Glutamatergic neuron (in vitro differentiated cells): ENCODE measurements at places on chromosomes 3 and 15. TPM values are rescaled to one million over a fixed set of nuclear protein-coding genes. Genes with fewer than 3 reads are reported as not detected.
A peak's percentile ranks its signal among the peaks of the same experiment; 100 is the strongest.

The KBTBD8 gene
- 8.6 TPM for total RNA-seq

The TRAK1 gene
- 308 TPM for total RNA-seq

The ZNF662 gene
- 16.3 TPM for total RNA-seq

The CACNA2D3 gene
- total RNA-seq, result 10.0 TPM

The GASK1A gene
- total RNA-seq, result not detected

The ZPLD1 gene
- not detected for total RNA-seq

The CLDN16 gene
- total RNA-seq, result not detected

DNA sequence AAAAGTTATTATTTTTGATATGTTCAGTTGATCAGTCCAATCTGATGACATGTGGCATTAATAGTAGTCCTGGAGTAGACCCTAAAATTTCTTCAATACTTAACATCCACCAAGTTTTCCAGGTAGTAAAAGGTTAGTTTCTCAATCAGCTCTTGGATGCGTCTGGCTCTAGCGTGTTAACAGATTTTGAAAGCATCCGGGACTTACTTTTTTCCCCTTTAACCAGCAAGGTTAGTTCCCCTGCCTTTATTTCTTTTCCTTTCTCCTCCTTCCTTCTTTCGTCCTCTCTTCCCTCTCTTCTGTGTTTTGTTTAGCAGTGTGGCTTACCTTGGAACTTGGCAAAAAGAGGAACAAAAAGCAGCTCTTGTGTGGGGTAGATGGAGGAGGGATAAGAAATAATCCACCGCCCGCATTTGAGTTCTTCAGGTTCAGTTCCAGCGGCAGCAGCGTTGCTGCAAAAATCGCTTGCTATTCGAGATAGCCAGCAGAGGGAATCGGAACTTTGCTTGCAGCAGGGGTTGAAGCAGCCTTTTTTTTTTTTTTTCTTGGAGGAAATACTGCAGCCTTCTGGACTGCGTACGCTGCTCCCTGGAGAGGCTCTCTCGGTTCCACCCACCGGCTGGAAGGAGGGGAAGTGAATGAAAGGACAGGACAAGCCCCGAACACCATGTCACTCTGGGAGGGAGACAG, at the start of gene RBMS3:
Gene RBMS3, plus strand, starts transcription at position 668 of the 690 bp plus-strand sequence.
- DNase-seq, result peak; percentile 78

GRCh38 chr15:51265037-51265555, 73.3 kb downstream of the CYP19A1 start:
- no peak for DNase-seq

GRCh38 chr15:46861796-46862195, 855.5 kb upstream of the SEMA6D start:
- DNase-seq, result no peak

GRCh38 chr15:93274257-93274656, 185.2 kb upstream of the RGMA start:
- DNase-seq, result no peak

GRCh38 chr3:64741341-64741740, 53.5 kb upstream of the ADAMTS9 start:
- DNase-seq, result no peak

DNA sequence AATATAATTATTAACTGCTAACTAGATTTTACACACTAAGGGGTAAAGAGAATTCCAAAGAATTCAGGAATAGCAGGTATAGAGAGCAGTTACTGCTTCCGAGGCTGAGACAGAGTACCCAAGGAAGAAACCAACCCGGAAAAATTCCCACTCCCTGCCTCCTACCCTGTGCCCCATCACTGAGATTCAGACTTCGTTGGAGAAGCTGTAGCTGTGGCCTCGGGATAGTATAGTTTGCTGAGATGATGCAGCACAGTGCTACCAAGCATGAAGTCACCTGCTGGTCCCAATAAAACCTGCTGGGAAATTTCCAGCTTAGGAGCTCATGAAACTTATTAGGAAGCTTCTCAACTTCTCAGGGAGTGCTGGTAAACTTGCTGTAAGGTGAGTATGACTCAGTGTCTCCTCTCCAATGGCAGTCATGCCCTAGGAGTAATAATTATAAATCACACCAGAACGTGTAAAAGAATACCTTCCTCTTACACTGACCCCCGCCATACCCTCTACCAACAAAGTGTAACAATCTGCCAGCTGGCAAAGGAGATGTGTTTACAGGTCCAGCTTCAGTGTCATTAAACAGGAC, 215.2 kb upstream of the ROBO2 start:
- DNase-seq, result no peak

GRCh38 chr15:98805434-98806274, 157.3 kb downstream of the IGF1R start:
- no peak for DNase-seq

- DNase-seq, result no peak
These were observed at the start of gene SIDT1 for GRCh38 chr3:113531826-113532697. Gene SIDT1 (plus strand): TSS chr3:113532555. CDS start chr3:113533022, 467 bp downstream.

DNA sequence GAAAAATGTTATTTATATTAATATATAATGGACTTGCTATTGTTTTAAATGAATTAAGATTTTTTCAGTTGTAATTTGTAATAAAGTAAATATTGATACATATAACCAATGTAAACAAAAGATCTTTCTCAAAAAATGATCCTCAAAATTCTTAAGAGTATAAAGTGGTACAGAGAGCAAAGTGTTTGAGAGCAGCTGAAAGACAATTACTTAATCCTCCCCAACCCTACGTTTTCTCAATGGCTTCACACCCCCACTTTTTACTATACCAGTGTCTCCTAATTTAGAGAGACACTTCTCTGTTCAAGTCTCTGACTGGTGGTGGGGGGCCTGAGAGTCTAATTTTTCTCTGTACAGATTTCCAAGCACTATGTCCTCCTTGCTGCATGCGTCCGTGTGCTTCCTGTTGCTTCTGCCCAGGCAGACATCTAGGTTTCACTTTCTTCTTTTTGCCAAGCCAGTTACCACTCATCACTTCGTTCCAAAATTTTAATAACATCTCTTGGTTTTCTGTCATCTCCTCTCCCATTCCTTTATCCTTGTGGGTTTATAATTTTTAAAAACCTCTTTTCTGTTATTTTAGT, 276.3 kb upstream of the DNAJC19 start:
- no peak for DNase-seq

DNA sequence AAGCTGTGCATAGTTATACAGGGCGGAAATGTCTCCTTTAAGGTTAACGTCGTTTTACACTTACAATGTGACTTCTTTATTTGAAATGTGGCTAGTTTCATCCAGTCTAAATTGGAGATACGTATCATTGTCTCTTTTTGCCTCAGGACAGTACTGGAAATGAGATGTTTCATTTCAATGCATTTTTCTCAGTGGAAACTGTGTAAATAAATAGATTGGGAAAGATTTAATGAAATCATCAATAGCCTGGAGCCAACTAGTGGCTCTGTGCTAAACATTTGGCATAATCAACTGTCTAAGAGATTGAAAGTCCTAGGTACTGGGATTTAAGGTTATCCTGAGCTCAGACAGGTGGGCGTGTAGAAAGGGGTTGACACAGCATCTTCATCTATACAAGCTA, 691.5 kb upstream of the CCDC54 start:
- DNase-seq, result no peak

DNA sequence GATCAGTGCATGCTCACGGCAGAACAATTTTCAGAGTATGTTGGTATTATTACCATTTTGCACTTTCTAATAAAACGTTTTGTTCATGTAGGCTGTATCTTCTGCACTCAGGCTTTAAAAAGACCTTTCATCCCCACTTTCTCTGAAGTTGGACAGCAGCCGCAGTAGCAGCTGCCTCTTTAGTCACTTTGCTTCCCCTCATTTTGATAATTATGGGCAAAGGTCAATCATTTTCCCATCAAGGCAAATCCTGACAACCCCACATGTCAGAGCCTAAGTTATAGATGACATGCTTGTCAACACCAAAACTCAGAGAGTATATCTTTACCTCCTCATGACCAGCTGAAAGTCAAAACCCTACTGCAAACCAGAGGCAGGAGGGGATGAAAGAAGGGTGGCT, 99.7 kb downstream of the ROBO2 start:
- DNase-seq, result no peak

GRCh38 chr3:110381992-110382391, 689.6 kb upstream of the NECTIN3 start:
- DNase-seq, result no peak

GRCh38 chr3:161796312-161796711, 299.7 kb downstream of the OTOL1 start:
- DNase-seq, result no peak

DNA sequence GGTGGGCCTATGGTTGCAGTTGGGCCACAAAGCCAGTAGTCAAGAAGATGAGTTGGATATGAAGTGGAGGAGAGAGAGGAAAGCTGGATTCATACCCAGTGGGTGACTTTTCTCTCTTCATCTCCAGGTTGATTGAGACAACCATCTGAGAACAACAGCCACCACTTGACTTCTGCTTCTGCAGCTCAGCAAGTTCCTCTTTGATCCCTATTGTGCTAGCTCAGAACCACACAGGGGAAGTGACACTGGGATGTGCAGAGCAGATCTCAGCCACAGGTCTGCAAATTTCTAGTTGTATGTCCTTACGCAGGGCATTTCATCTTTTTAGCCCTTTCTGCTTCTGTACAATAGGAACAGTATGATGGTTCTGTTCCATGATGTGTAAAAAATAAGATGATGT, 459.2 kb upstream of the ARRDC4 start:
- DNase-seq, result no peak

- no peak for DNase-seq
These were observed 25.2 kb downstream of the CCNL1 start for GRCh38 chr3:157134620-157135191.

DNA sequence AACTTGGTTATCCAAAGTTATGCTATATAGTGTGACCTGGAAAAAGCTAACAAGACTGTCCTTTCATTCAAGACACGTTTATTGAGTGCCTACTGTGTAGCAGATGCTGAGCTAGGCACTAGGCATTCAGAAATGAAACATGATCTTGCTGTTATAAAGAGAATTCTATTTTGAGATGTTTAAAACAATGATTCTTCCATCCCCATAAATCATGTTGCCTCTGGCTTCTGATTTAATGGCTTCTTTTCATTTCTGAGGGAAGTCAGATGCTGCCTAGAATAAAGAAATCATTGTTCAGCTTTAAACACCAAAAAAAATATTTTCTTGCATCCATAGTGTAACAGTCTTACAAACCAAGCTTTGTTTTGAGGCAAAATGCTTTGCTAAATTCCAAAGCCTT, 620.9 kb upstream of the UBE2E2 start:
- no peak for DNase-seq

DNA sequence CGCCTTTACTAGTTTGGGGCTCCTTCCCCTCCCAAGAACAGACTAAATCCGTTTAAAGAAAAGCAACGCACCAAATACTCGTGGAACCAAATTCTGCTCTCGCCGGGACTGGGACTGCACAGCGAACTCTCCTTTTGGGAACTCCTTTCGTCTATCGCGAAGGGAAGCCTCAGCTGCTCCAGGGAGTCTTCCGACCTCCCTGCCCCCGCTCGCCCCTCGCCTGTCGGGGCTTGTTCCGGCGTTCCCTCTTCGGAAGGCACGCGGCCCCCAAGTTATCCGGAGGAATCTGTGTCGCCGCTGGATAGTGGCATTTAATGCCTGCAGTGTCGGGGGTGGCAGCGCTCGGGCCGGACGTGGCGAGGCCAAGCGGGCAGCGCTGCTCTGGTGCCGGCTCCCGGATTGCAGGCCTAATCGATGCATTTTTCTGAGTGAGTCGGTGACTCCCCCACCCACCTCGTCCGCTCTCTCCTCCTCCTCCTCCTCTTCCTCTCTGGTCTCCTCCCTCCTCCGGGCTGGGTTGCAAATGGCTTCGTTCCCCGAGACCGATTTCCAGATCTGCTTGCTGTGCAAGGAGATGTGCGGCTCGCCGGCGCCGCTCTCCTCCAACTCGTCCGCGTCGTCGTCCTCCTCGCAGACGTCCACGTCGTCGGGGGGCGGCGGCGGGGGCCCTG, at the start of gene TRIM71:
Gene TRIM71, plus strand, starts transcription at position 440 of the 671 bp plus-strand sequence. Its CDS starts 84 bp downstream, at position 524.
- peak; percentile 38 for DNase-seq

DNA sequence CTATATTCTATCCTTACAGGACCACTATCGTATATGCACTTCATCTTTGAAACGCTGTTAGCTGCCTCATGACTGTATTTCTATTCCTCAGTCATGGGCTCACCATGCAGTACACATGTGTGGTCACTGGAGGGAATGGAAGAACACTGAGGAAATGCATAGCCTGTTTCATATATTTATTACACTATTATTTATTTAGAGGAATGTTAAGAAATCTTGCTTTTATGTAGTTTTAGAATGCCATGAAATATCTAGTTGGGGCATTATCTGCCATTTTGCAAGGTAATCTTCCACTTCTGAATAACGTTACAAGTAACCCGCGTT, 155.7 kb downstream of the IGF1R start:
- no peak for DNase-seq

DNA sequence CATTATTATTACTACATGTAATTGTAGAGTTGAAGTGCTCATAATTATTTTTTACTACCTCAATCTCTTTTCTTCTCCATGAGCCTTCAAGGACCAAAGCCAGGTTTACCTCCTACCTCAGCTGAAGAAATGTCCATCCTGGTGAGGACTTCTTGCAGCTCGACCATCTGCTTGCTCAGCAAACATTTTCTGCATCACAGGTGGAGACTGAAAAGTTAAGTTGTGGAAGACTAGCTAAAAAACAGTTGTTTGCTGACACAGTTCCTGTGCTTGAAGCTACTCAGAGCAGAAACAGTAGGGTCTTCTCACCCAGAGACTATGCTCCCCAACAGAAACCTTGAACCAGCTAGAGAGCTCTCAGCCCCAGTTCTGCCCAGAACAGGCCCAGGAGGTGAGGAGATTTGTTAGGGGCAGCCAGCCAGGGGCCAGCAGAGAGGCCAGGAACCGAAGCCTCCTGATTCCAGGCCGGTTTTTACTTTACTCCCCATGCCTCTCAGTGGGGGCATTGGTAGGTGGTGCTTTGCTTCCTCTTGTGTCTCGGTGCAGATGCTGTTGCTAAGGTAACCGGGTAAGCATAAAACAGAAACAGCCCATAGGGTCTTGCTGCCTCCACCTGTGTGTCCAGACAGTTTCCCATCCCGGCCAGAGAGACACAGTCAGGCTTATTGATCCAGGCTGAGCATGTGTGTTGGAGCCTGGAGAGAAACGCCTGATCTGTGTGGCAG, 54.9 kb downstream of the CCNL1 start:
- DNase-seq, result no peak

- peak; percentile 50 for DNase-seq
These were observed 22.2 kb downstream of the ALDH1A2 start for GRCh38 chr15:58043192-58043903.

GRCh38 chr3:128278761-128279600, 125.7 kb downstream of the EEFSEC start:
- peak; percentile 53 for DNase-seq

DNA sequence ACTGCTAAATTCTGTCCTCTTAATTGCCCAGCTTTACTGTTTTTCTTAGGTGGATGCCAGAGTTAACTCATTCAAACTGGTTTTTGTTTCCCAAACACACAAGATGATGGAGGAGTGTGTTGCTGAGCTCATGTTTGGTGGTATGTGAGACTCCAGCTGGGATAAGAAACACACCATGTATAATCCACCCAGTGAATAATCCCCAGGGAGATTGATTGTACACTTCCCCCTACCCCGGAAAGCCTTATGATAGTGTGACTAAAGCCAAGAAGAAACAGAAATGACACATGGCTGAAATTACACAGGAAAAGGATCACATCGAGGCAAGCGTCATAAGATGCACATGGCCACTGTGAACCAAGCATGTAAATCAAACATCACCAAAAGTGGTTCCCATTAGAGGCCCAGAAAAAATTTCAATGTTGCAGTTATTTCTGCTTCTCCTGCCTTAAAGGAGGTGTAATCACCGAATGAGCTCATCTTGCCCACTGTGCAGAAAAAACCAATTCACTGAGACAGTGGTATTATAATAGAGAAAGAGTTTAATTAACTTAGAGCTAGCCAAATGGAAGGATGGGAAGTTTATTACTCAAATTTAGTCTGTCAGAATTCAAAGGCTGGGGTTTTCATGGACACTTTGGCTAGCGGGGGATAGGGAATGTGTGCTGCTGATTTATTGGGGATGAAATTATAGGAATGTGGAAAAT, 56.7 kb upstream of the MAGI1 start:
- no peak for DNase-seq
